Astrocyte (in vitro differentiated cells and primary cell): ENCODE measurements at places on chromosomes 3 and 15.
A peak's percentile ranks its signal among the peaks of the same experiment; 100 is the strongest.

DNA sequence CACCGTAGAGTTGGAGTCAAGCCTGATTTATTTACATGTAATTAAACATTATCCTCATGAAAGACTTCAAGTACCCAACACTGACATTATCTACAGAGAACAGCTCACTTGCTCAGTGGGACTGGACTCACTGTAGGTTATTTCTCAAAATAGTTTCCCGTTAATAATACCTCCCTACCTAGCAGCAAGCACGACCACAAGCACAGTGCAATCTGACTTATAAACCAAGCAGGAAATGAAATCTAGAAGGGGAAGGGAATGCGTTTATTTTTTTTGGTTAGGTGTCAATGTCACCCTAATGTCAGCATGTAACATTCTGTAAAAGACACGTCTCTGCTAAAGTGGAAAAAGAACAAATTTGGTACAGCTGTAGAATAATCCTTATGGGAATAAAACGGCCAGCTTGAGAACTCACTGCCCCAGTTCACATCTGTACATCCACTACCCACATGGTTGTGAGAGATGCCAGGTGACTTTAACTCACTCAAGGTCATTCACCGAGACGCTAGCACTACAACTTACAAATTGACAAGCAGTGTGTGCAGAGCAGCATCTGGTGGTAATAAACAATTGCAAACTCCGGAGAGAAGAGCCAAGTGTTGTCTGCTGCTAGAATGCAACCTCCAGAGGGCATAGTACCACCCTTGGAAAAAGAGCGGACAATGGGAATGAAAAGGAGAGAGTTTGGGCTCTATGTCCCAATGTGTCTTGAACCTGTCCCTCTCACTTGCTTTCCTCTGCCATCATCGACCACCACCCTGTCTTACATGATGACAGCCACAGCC lies 242.5 kb downstream of the CADPS start:
- DNase-seq = no peak

DNA sequence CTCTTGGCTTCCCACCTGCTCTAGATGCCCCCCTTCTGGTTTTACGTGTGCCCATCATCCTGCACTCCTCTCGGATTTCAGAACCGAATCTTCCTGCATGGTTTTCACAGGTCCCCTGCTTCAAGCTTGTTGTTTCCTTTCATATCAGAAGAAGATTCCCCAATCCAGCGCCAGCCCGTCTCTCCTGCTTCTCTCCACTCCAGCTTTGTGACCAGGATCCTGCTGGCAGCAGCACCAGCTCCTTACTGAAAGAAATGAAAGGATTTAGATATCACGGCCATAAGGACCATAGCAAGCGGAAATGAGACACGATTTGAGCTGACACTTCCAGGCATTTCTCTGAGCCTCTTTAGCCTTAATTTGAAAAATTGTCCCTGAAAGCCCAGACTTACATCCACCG lies 180.3 kb upstream of the UBE3A start:
- no peak for DNase-seq

DNA sequence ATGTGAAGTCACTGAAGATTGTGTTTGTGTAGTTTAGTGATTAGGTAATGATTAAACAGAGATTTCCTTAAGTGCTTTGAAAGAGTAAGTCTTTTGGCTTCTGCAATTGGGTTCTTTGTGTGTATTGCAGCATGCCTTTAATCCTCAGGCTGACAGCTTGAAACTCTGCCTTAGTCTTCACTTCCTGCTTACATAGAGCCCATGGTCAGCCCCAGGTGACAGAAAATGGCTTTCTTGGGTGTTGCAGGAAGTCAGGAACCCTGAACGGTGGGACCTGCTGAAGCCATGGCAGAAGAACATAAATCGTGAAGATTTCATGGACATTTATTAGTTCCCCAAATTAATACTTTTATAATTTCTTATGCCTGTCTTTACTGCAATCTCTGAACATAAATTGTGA lies 61.3 kb downstream of the KBTBD8 start:
- no peak for DNase-seq

GRCh38 chr15:52076889-52077781 lies 35.4 kb downstream of the BCL2L10 start:
- peak; percentile 69 for DNase-seq

- DNase-seq = peak; percentile 43
These were observed 369.7 kb upstream of the PROK2 start for GRCh38 chr3:72154391-72155335.

DNA sequence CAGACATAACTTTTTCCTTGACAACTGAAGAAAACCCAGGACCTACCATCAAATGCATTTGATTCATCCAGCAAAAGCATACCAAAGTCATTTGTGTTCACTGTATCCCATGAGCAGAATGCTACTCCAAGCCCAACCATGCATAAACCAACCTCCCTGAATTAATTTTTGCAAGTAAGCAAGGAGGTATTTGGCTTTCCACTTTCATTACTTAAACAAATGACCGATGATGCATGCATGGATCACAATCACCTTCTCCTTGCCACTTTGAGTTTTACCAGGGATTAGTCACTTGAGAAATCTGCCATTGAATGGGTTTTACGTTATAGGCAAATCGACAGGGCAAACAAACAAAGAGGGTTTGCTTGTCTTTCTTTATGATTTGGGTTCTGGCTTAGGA lies 214.8 kb downstream of the FMN1 start:
- peak; percentile 100 for DNase-seq

DNA sequence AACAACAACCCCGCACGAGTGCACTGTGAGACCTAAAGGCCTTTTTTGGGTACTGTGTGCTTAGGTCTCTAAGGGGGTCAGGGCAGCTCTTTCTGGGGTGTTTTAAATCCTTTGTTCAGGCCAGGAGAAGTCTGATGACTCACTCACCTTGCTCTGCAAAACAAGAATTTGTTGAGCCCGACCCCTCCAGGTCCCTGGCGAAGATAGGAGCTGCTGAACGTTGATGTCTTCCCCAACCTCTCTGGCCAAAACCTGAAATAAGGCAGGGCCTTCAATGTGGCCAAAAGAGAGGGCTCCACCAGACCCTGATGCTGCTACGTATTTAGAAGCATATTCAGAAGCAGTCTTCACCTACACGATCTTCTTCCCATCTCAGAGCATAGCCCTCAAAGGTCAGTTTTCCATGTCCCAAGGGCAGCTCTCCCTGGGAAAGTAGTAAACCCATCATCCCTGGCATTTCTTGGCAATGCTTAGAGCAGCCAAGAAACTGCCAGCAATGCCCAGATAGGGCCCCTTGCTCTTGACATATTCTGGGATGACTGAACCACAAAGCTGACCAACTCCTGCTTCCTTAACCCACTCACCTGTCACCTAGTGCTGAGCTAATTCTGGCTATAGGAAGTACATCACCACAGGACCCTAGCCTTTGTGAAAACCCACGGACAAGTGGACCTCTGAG lies 27.1 kb downstream of the CCDC13 start:
- DNase-seq = no peak

DNA sequence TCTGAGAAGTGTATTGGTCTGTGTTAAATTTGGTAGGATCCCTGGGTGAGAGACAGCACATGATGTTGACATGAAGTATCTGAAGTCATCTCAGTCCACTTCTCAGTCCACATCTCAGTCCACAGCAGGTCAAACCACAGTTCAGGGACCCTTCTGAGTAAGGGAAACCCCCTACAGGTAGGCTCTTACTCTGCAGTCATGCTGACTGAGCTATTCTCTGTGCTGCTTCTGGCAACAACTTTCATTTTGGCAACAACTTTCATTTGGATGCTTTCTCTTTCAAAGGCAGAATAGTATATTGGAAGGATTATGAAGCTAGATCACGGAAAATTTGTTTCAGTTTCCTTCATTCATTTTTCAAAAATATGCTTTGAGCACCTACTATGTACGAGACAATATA lies 178.2 kb upstream of the GOLIM4 start:
- no peak for DNase-seq

GRCh38 chr3:179149406-179149867 lies 1.3 kb downstream of the PIK3CA start:
- DNase-seq = peak; percentile 27

DNA sequence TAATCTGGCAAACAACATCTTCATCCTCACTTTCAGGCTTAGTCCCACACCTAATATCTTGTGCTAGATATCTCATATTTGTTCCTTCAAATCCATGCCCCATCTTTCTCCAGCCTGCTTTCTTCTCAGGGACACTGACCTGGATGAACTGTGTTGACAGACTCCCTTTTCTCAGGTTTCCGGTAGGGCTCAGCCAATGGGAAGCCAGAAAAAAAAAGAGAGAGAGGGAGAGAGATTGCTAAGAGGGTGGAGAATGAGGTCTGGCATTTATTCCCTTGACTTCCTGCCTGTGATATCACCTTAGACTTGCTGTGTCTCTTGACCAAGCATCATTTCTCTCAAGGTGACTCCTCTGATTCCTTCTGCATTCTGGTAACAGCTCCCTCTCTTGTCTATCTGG lies 145.6 kb upstream of the ABI3BP start:
- DNase-seq = no peak

- no peak for DNase-seq
These were observed 15.5 kb upstream of the VIPR1 start for GRCh38 chr3:42486814-42487565.

DNA sequence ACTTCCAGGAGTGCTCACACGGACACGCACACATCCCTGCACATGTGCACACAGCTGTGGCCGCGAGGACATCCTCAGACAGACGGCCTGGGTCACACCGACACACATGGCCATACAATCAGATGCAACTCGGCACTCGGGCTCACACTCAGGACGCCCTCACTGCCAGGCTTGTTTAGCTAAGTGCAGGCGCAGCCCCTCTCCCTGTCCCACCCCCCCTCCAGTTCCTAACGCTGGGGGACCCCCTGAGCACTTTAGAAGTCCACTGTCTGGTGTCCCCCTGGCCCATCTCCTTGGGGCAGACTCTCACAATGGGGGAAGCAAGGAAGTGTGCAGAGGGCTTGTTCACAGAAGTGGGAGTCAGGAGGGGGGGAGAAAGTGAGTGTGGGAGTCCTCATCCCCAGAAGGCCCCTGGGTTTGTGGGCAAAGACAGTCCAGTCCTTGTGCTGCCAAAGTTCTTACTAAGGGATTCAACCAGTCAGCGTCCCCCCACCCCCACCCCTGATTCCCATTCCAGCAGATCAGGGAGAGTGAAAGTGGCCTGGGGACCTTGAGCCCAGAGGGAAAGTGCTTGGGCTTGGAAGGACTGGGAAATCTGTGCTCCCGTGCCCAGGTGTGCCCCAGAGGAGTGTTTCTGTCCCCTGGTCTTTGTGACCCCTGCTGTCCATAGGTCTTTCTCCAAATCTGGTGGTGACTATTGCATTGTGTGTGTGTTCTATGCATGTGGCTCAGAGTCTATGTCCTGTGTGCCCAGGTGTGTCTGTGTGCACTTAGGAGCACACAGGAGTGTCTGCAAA lies 767 bp upstream of the GATA2 start:
- DNase-seq = no peak

DNA sequence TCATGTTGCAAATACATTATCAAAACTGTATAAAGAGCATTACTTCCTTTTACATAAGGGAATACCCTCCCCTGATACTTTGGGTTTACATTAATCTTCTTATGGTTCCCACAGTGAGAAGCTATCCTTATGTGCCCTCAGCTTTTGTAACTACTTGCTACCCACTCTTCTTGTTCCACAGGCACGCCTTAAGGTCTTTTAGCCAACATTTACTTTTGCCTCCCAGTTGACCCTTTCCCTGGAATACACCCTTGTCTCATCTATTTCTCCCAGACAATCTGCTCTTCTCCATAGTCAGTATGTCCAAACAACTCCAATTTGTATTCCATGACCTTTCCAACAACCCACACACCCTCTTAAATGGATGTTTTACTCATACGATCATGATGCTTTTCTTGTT lies 116.8 kb upstream of the COL8A1 start:
- no peak for DNase-seq

- DNase-seq = peak; percentile 66
These were observed 391.4 kb upstream of the FRG2C start for GRCh38 chr3:75272691-75273090.

DNA sequence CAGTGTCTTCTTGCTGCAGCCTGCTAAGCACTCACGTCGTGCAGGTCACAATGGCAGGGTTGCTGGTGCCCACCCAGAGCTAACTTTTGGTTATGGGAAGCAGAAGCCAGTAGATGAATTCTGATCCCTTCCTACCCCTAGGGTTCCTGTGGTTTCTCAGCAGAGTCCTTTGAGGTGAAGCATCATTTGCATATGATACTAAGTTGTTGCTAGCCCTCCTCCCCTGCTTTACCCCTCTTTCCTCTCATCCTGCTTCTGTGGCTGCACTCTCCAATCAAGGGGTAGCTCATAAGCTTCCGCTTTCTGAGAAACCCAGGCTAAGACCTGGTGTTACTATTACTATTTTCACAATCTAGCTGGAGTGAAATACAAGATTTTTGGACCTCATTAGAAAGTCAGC lies 22.1 kb upstream of the HEG1 start:
- DNase-seq = no peak

- DNase-seq = peak; percentile 16
These were observed 131.8 kb downstream of the TBL1XR1 start for GRCh38 chr3:177065285-177066033.

- DNase-seq = no peak
These were observed 78.9 kb upstream of the BLM start for GRCh38 chr15:90638201-90638691.

DNA sequence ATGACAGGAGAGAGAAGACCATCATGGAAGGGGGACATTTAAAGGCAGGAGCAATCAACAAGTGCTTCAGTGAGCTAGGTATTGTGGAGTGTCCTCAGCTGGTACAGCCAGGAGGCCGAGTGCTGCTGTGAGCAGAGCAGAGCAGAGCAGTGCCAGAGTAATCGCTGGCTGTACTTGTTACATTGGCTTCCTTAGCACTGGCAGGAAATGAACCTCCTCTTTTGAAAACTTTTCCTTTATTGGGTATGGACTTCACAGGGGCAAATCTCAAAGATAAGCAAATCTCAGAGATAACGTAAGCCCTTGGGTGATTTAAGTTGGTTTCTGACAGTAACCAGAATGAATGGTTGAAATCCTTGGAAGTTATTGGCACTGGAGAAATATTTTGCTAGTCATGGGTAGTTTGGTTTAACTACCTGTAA lies 2.1 kb downstream of the SH3GL3 start:
- no peak for DNase-seq
